ENCODE measurements at places on chromosomes 7 and 10.

GRCh38 chr7:80095545-80095944, 39.1 kb upstream of the GNAI1 start:
- no peak for DNase-seq

- DNase-seq, result no peak
Observed at GRCh38 chr10:107657851-107658250, 493.3 kb upstream of the SORCS1 start.

GRCh38 chr7:95342642-95343307, 18.4 kb upstream of the PON1 start:
- DNase-seq, result no peak

- no peak for DNase-seq
Observed at GRCh38 chr7:44065431-44066110, at the start of gene PGAM2. TSS of gene PGAM2 (minus strand) at chr7:44065567. CDS start at chr7:44065529, 38 bp downstream.

DNA sequence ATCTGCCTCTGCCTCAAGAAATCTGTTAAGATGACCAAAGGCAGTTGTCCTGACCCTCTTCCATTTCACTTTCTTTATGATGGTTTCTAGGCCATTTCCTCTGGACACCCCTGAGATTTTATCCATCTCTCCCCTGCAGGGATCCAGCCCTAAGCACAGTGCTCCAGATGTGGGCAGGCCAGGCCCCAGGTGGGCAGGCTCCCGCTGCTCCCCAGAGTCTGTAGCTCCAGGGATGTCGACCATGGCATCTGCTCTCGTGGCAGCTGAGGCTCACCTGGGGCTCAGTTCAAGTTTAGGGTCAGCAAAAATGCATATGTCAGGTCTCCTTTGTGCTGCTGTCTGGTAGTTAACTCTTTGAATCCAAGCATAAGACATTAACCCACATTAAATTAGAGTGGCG, 11.8 kb downstream of the CEP41 start:
- no peak for DNase-seq

GRCh38 chr7:132489776-132490237, 86.5 kb downstream of the PLXNA4 start:
- no peak for DNase-seq

GRCh38 chr7:106346678-106347217, 62.0 kb upstream of the NAMPT start:
- DNase-seq, result peak; percentile 87

GRCh38 chr10:13871011-13871410, 284.2 kb downstream of the PRPF18 start:
- no peak for DNase-seq

All from CD4-positive, alpha-beta memory T cell (primary cell).